ENCODE measurements at places on chromosomes 5 and 9. TPM values are rescaled to one million over a fixed set of nuclear protein-coding genes. Genes with fewer than 3 reads are reported as not detected.

- DNase-seq: no peak
Observed at GRCh38 chr5:10401498-10401897, 40.2 kb upstream of the ROPN1L start.

DNA sequence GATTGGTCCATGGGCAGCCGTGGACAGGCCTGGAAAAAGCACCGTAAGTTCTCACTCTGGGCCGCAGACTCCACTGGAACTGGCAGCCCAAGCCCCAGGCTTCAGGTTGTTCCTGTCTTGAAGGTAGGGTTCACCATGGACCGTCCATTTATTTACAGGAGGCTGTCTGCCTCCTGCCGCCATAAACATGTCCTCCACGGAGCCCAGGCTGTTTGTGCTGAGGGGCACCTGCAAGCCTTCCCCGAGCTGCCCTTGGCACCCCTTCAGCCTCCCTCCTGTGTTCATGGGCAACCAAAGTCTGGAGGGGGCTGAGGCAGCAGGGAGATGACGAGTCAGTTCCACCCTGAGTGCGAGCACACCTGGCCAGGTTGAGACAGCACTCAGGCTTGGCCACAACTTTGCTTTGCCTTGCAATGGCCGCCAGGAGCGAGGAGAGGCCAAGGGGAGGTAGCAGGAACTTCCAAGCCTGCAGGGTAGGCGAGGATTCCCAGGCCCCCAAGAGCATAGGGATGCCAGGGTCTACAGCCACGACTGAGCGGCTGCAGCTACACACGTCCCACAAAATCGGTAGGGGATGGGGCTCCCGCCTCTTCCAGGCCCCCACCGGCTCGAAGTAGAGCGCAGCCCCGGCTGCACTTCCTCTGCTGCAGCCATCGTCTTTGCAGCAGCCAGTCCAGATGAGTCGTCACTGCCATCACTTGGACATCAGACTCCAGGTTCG, 1625.6 kb upstream of the ACO1 start:
- DNase-seq: no peak

DNA sequence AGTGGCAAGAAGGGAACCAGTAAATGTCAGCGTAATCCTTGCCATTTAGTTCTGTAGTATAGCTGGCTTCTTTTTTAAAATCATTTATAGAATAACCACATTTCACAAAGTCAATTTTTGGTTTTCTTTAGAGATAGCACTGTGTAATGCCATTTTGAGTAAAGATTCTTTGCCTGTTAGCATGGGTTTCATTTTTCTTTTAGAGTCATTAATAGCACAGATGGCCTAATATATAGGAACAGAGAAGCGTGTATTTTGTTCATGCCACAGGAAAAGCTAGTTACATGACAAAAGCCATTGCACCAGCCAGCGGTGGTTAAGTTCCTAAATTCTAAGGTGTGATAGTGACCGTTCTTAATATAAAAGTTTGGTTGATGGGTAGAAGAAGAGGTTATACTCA, 1363.9 kb downstream of the MAT2B start:
- DNase-seq: no peak

GRCh38 chr5:14216372-14216771, 73.2 kb downstream of the TRIO start:
- DNase-seq: no peak

C5orf63 gene
- 0.57 TPM for polyA plus RNA-seq

GRCh38 chr5:12323637-12324229, 419.5 kb upstream of the CTNND2 start:
- DNase-seq: no peak

GRCh38 chr5:153079396-153079795, 411.1 kb upstream of the GRIA1 start:
- DNase-seq: peak; percentile 19

DNA sequence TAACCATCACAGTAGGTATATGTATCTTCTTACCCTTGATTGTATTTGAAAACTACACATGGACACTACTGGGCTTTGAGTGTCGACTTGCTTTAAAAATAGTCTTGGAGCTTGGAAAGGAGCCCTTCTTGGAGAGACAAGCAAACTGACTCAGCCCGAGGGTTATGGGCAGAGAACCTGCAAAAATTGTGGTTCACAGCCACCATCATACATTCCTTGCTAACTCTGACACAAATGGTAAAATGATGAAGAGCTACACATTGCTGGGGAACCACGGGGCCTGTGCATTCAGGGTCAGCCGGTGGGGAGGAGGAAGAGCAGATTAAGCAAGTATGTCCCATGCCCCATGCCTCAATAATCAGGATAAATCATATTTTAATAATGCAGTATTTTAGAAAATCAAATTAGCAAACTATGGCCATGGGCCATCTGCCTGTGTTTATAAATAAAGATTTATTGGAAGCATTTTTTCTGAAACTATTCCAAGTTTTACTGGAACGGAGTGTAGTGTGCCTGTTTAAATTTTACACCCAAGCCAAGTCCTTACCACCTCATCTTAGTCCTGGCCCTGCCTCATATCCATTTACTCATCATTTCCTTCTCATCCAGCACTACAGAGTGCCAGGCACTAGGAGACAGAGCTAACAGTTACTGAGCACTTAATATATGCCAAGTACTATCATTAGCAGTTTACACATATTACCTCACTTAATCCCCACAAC, 195.7 kb downstream of the PALM2AKAP2 start:
- DNase-seq: no peak
